ENCODE measurements at places on chromosomes 5 and 9.

DNA sequence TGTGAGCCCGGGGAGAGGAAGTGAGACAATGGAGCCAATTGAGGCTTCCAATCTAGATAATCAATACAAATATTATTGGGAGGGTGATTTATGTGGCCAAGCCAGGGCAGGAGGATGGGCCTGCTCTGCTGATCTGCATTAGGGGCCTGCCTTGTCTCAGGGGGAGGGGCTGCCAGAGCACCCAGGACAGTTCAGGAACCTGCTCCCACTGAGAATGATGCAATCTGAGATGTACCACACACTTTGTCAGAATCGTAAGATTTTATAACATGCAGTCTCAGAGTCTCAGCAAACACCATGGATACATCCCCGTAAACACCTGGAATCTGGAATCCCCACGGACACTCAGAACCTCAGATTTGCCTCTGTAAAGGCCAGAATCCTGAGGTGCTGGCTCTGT lies 19.3 kb downstream of the FGF18 start:
- DNase-seq: no peak

GRCh38 chr9:89492586-89492985 lies 5.3 kb downstream of the SEMA4D start:
- no peak for DNase-seq

DNA sequence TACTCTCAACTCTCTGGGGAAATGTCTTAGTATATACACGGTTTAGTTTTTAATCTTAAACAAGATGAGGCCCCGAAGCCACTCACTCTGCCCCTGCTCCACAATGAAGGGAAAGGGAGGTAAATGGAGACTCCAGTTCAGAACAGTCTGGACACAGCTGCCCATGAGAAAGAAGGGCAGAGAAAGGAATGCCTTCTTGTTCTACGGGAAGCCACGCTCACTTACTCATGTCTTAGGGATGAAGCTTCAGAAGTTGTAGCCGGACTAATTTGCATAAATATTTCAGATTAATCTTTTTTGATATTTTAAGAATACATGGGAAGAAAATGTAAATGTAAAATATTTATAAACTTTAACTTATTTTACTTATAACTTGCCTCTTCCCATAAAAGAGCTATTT lies 94.0 kb downstream of the COL23A1 start:
- DNase-seq: peak; percentile 20

GRCh38 chr5:62317810-62318209 lies 11.8 kb downstream of the KIF2A start:
- no peak for DNase-seq

- no peak for DNase-seq
Observed at GRCh38 chr9:74872619-74873233, 15.0 kb downstream of the TRPM6 start.

GRCh38 chr5:169222934-169223594 lies 77.9 kb downstream of the SLIT3 start:
- DNase-seq: peak; percentile 52

- no peak for DNase-seq
Observed at GRCh38 chr5:32308946-32309345, 3.8 kb downstream of the MTMR12 start.

DNA sequence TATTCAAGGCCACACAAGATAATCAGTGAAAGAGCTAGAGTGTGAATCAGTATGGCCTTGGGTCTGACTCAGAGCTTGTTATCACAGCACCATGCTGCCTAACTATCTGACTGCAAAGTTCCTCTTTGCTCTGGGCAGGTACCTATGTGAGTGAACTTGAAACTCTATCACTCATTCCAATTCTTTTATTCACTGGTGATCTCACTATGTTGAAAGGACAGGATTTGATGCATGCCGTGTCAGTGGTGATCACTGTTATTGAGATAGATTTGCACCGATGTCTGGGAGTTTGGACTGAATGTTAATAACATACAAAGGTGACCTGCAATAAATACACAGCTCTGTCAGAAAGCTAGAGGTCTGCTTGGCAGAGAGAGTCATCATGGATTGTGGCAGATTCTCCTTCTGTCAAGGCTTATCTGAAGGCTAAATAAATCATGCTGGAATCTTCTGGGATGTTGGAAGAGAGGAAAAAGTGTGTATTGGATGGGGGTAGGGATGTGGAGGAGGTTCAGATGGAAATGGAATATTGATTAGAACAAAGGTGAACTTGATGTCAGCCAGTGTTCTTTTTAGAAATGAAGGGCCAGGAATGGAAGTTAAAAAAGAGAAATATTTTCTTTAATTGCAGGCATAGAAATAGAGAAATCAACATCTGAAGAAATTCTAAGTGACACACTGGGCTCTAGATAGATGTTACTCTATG lies 91.8 kb upstream of the TNC start:
- DNase-seq: peak; percentile 60

DNA sequence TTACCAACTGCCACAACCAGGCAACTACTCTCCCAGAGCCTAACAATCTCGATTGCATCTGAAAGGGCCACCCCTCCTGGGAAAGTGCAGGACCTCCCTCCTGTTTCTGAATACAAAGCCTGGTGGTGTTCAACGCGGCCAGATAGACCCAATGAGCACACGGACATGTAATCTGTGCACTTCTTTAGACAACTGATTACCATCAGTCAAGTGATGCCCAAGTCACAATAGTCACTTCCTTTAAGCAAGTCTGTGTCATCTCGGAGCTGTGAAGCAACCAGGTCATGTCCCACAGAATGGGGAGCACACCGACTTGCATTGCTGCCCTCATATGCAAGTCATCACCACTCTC lies 739 bp downstream of the C9orf72 start:
- DNase-seq: peak; percentile 31

DNA sequence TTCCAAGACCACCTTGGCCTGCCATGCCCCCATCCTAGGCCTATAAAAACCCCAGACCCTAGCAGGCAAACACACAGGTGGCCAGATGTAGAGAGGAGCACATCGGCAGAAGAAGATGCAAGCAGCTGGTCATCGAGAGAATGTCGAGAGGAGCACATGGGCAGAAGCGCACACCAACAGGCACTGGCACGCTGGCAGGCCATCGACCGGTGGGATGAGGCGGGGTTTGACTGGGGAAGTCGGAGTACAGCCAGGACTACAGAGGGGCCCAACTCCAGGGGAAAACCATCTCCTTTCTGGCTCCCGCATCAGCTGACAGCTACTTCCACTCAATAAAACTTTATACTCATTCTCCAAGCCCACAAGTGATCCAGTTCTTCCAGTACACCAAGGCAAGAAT lies 283.1 kb upstream of the RGMB start:
- DNase-seq: no peak

- DNase-seq: peak; percentile 26
Observed at GRCh38 chr9:122403381-122404000, 32.7 kb downstream of the PTGS1 start.

DNA sequence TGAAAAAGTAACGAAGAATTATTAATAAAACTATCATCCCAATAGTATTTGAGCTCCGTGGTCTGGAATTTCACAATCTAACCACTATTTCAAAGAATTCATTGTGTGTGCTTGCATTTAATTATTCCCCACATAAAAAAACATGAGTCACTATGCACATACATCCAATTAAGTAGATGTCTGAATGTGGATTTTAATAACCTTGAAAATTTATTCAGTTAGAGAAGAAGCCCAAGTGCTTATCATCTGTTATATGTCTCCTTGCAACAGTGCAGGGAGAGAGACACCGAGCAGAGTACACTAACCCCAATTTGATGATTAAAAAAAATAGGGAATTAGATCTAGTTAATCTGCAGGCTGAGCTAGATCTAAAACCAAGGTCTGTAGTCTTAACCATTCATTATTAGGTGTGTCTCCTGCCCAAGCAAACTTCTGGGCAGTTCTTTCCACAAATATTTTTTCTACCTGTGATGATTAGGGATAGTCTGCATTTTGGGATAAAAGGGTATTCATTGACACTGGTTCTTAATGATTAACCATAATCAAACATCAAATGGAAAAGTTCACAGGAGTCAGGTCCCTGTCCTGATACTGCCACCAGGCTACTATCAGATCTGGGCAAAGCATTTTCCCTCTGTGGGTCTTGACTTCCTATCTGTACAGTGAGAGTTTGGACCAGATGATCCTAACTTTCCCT lies 164.2 kb downstream of the GRIA1 start:
- DNase-seq: peak; percentile 84

DNA sequence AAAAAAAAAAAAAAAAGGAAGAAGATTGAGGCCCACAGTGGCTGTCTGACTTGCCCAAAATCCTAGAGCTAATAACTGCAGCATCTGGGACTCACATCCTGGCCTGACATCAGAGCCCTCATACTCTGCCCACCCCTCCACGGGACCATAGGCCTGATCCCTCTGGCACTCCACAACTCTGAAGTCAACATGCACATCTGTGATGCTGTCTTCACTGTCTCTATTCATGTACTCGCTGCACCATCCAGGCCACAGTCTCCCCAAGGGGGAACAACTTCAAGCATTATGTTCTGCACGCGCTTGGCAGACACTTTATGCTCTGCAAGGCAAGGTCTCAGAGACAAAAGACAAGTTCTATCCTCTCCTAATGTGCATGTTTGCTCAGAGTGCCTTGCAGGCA lies 158.2 kb downstream of the SPOCK1 start:
- no peak for DNase-seq

DNA sequence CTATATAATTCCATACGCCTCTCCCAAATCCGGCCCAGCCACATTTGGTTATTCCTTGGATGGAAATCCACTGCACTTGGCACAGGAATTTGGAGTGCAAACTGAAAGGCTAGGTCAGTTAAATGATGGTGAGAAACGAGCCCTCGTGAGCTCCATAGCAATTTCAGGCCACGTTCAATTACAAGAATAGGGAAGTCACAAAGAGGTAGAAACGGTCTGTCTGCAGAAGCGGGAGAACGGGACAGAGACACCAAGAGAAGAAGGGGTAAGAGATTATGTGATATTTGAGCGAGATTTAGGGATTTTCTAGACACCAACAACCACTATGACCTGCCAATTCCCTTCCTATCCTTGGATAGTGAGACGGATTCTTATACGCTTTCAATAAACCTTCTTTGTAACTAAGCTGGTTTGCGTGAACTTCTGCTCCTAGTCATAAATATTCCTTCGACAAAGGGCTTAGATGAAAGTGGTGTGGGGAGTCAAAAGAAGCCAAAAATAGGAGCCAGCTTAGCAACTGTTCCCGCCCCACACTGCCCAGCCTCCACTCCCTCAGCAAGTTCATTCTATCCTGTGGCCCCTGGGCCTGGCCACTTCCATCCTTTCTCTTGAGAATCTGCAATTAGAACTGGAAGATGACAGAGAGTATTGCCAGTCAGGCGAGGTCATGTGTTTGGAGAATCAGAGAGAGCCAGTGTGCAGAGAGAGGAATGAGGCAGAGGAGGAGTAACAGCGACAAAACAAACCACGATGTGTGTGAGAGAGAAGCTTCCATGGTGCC lies 118.4 kb downstream of the ZNF608 start:
- peak; percentile 23 for DNase-seq

- DNase-seq: no peak
Observed at GRCh38 chr9:133045132-133045531, 14.3 kb downstream of the GTF3C5 start.

DNA sequence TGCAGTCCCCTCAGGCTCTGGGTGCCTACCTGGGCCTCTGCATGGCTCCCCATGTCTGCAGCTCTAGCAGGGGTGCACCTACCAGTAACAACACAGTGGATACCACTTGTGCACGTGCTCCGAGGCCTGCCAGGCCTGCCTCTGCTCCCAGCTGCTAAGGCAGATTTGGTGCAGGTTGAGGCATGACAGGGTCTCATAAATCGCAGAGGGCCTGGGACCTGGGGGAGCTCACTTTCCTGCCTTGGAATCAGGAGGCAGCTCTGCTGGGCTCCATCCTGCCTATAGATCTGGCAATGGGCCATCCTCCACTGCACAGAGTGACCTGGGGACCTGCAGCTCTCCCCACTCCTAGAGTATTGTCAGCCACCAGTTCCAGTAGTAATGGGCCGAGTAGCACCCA lies 121.9 kb upstream of the CXCL14 start:
- no peak for DNase-seq

DNA sequence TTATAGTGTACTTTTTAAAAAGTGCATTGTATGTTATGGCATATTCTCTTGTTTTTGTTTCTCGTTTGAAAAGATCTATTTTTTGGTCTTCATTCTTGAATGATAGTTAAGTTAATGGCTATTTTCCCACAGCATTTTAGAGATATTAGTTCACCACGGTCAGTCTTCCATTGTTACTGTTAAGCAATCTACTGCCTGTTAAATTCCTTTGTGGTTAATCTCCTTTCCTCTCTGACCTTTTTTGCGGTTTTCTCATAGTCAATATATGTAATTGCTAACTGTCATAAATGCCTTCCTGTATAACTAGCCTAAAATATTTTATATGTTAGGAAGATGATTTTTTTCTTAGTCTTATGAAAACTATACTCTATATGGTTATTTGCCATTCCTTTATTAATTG lies 250.8 kb upstream of the FBXL7 start:
- DNase-seq: peak; percentile 84

- DNase-seq: peak; percentile 22
Observed at GRCh38 chr9:21252721-21253547, 13.1 kb upstream of the IFNA14 start.

DNA sequence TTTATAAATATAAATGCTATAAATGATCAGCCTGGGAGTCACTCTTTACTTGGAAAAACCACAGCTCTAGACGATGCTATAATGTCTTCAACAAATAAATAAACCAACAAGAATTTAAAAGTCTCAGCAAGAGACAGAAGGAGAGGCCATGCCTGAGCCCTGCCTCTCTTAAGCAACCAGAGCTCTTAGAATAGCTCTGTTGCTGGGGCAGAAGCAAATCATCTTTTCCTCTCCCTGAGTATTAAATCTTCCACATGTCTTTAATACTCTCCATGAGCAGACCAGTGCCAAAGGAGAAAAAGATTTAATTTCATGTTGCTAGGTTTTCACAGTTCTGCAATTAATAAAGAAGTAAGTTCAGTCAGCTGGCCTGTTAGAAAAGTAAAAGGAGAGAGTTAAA lies 408.0 kb upstream of the SLC30A5 start:
- no peak for DNase-seq

GRCh38 chr5:150529555-150529954 lies 21.6 kb downstream of the NDST1 start:
- no peak for DNase-seq

GRCh38 chr9:88358723-88359122 lies 29.5 kb upstream of the SPIN1 start:
- no peak for DNase-seq

GRCh38 chr5:87589587-87589986 lies 176.9 kb upstream of the CCNH start:
- no peak for DNase-seq
